ENCODE measurements at places on chromosomes 1 and 21.

GRCh38 chr1:91790392-91790791, 95.6 kb downstream of the TGFBR3 start:
- peaks cover 24% of the 10 kb centered on the region for H3K4me1 ChIP-seq
- H3K36me3 ChIP-seq: peaks cover 30% of the 10 kb centered on the region
- H3K27me3 ChIP-seq: peaks cover 5% of the 10 kb centered on the region
- H3K27ac ChIP-seq: no peak overlapping the region
- DNase-seq: no peak
- no peak overlapping the region for H3K4me3 ChIP-seq

- H3K4me3 ChIP-seq: no peak overlapping the region
- H3K27me3 ChIP-seq: no peaks in the 10 kb centered on the region
- H3K27ac ChIP-seq: no peak overlapping the region
- no peaks in the 10 kb centered on the region for H3K36me3 ChIP-seq
Observed at GRCh38 chr1:62090016-62090415, 104.6 kb upstream of the L1TD1 start.

DNA sequence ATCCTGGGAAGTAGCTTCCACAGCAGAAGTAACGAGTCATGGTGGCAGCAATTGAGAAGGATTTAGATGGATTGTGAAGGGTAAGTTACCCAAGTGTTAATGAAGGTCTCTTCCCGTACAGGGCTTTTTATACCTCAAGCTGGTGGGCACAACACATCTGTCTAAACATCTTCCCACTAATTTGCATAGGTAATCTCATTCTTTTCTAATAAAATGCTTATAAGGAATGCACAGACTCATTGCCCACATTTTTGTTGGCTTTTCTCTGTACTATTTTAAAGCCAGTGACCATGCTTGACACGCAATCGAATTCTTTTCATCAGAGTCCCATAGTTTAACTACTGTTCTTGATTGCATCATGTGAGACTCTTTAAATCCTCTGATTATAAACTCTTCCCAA, at the start of gene KRTAP7-1:
Gene KRTAP7-1, minus strand, starts transcription at position 101 of the 400 bp plus-strand sequence. Its CDS starts 61 bp downstream, at position 40.
- H3K36me3 ChIP-seq: no peaks in the 10 kb centered on the region
- DNase-seq: no peak
- no peaks in the 10 kb centered on the region for H3K27me3 ChIP-seq
- H3K27ac ChIP-seq: no peak within 1 kb of the TSS
- H3K4me3 ChIP-seq: no peak within 1 kb of the TSS

DNA sequence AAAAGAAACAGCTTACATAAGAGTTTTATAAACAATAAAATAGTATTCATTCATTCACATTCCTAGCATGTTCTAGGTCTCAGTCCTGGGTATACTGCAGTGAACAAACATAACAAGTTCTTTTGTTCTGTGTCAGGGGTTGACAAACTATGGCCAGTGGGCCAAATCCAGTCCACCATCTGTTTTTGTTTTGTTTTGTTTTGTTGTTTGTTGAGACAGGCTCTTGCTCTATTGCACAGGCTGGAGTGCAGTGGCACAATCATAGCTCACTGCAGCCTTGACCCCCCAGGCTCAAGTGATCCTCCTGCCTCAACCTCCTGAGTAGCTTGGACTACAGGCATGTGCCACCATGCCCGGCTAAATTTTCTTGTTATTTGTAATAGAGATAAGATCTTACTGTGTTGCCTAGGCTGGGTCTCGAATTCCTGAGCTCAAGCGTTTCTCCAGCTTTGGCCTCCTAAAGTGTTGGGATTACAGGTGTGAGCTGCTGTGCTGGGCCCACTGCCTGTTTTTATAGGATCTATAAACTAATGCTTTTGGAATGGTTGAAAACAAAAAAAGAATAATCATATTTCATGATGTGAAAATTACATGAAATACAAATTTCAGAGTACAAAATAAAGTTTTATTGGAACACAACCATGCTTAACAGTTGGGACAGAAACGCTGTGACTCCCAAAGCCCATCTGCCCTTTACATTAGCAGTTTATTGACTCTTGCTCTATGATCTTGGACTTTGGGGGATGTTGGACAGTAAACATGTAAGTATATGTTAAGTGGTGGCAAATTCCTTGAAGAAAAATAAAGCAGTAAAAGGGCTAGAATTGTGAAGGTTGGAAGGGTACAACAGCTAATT, 17.9 kb downstream of the CAPZA1 start:
- H3K27me3 ChIP-seq: no peaks in the 10 kb centered on the region
- no peak overlapping the region for H3K4me3 ChIP-seq
- DNase-seq: no peak
- peaks cover 7% of the 10 kb centered on the region for H3K4me1 ChIP-seq

GRCh38 chr1:180945151-180945550, 32.5 kb downstream of the KIAA1614 start:
- peaks cover 13% of the 10 kb centered on the region for H3K27me3 ChIP-seq
- H3K4me3 ChIP-seq: no peak overlapping the region
- no peak for DNase-seq
- H3K4me1 ChIP-seq: peaks cover 4% of the 10 kb centered on the region

GRCh38 chr21:42309753-42310213, 5.4 kb downstream of the TFF3 start:
- H3K4me3 ChIP-seq: no peak overlapping the region
- peaks cover 4% of the 10 kb centered on the region for H3K27me3 ChIP-seq
- peaks cover 12% of the 10 kb centered on the region for H3K4me1 ChIP-seq
- H3K27ac ChIP-seq: no peak overlapping the region
- no peaks in the 10 kb centered on the region for H3K36me3 ChIP-seq

GRCh38 chr21:41634211-41634694, 126.3 kb upstream of the TMPRSS2 start:
- H3K4me1 ChIP-seq: no peaks in the 10 kb centered on the region
- no peak overlapping the region for H3K4me3 ChIP-seq
- peaks cover 10% of the 10 kb centered on the region for H3K27me3 ChIP-seq
- peaks cover 10% of the 10 kb centered on the region for H3K36me3 ChIP-seq

DNA sequence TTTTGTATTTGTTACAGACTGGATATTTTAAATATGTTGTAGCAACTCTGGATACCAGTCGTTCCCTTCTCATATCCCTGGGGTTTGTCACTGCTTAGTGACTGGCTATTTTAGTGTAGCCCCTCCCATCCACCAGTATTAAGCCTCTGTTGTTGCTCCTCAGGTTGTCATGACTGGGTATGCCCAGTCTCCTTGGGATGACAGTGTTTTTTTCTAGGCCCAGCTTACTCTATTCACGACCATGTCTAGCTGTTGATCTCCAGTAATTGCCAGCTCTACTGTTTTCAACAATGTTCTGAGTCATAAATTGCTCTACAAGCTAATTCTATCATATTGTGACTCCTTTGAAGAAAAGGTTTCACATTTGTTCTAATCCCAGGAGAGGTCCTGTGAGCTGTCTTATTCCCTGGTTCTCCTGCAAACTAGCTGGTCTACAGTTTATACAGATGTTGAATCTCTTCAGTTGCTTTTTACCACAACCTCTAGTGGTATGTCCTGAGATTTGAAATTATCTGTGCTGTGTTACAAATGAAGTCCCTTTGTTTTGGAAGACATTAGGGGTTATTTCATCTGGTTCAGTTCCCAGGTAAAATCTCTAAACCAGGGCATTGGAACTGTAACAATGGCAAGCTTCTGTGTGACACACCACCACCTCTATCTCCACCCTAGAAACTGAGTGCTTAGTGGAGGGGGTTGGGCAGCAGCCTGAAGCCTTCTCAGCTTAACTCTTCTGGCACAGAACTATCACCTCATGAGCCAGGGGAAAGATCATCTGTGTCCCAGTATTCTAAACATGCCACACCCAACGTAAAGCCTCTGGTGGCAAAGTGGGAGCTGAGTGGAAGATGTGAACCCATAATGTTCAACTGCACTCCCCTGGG, 124.6 kb downstream of the TRIM33 start:
- H3K27ac ChIP-seq: no peak overlapping the region
- DNase-seq: no peak
- peaks cover 2% of the 10 kb centered on the region for H3K27me3 ChIP-seq
- peaks cover 16% of the 10 kb centered on the region for H3K36me3 ChIP-seq
- H3K4me1 ChIP-seq: no peaks in the 10 kb centered on the region

GRCh38 chr1:6280761-6281451, 20.0 kb upstream of the GPR153 start:
- H3K36me3 ChIP-seq: peaks cover 8% of the 10 kb centered on the region
- no peak overlapping the region for H3K4me3 ChIP-seq
- DNase-seq: peak; percentile 51
- H3K27ac ChIP-seq: no peak overlapping the region

- H3K27me3 ChIP-seq: no peaks in the 10 kb centered on the region
- no peak overlapping the region for H3K27ac ChIP-seq
- DNase-seq: no peak
- no peak overlapping the region for H3K4me3 ChIP-seq
Observed at GRCh38 chr21:44426663-44427191, 28.6 kb upstream of the LRRC3 start.

GRCh38 chr21:42147386-42148020, 71.4 kb upstream of the ABCG1 start:
- no peak overlapping the region for H3K4me3 ChIP-seq
- no peak for DNase-seq
- H3K27ac ChIP-seq: no peak overlapping the region

DNA sequence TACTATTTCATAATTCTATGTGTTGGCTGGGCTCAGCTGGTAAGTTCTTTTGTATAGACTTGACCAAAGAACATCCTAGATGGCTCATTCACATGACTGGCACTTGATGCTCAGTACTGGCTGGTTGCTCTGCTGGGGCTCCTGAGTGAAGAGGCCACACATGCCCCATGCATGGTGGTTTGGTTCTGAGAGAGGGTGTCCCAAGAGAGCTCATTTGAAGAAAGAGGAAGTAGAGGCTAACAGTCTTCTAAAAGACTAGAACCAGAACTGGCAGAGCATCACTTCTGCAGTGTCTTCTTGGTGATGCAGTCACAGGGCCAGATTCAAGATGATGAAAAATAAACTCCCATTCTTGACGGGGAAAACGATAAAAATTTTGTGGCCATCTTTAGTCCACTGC, 5.2 kb upstream of the BACH1 start:
- DNase-seq: no peak
- H3K4me1 ChIP-seq: no peaks in the 10 kb centered on the region
- no peak overlapping the region for H3K4me3 ChIP-seq
- no peaks in the 10 kb centered on the region for H3K36me3 ChIP-seq

- no peak for DNase-seq
- no peak overlapping the region for H3K27ac ChIP-seq
- H3K27me3 ChIP-seq: peaks cover 1% of the 10 kb centered on the region
- peaks cover 6% of the 10 kb centered on the region for H3K4me1 ChIP-seq
- H3K4me3 ChIP-seq: no peak overlapping the region
Observed at GRCh38 chr1:9164919-9165318, 36.0 kb upstream of the GPR157 start.

- no peaks in the 10 kb centered on the region for H3K27me3 ChIP-seq
- no peak overlapping the region for H3K27ac ChIP-seq
- DNase-seq: no peak
Observed at GRCh38 chr1:217019475-217019874, 296.2 kb upstream of the ESRRG start.

GRCh38 chr1:1594602-1595260, 5.2 kb downstream of the FNDC10 start:
- no peak for DNase-seq
- H3K27me3 ChIP-seq: peaks cover 14% of the 10 kb centered on the region

- H3K4me3 ChIP-seq: no peak overlapping the region
- peaks cover 49% of the 10 kb centered on the region for H3K4me1 ChIP-seq
- H3K27me3 ChIP-seq: peaks cover 12% of the 10 kb centered on the region
- no peak overlapping the region for H3K27ac ChIP-seq
- no peak for DNase-seq
Observed at GRCh38 chr1:203516184-203516583, 22.2 kb downstream of the OPTC start.

- no peak overlapping the region for H3K4me3 ChIP-seq
- H3K4me1 ChIP-seq: peaks cover 22% of the 10 kb centered on the region
- H3K27me3 ChIP-seq: peaks cover 11% of the 10 kb centered on the region
- H3K27ac ChIP-seq: no peak overlapping the region
- peaks cover 16% of the 10 kb centered on the region for H3K36me3 ChIP-seq
Observed at GRCh38 chr1:226953175-226953800, 13.2 kb downstream of the COQ8A start.

GRCh38 chr1:169003864-169004516, 102.5 kb upstream of the ATP1B1 start:
- no peak for DNase-seq
- H3K27ac ChIP-seq: no peak overlapping the region
- H3K4me1 ChIP-seq: no peaks in the 10 kb centered on the region
- no peak overlapping the region for H3K4me3 ChIP-seq
- no peaks in the 10 kb centered on the region for H3K36me3 ChIP-seq

GRCh38 chr21:43600642-43601402, 58.5 kb downstream of the HSF2BP start:
- H3K4me3 ChIP-seq: no peak overlapping the region
- no peak for DNase-seq
- H3K27me3 ChIP-seq: peaks cover 2% of the 10 kb centered on the region
- H3K27ac ChIP-seq: no peak overlapping the region

DNA sequence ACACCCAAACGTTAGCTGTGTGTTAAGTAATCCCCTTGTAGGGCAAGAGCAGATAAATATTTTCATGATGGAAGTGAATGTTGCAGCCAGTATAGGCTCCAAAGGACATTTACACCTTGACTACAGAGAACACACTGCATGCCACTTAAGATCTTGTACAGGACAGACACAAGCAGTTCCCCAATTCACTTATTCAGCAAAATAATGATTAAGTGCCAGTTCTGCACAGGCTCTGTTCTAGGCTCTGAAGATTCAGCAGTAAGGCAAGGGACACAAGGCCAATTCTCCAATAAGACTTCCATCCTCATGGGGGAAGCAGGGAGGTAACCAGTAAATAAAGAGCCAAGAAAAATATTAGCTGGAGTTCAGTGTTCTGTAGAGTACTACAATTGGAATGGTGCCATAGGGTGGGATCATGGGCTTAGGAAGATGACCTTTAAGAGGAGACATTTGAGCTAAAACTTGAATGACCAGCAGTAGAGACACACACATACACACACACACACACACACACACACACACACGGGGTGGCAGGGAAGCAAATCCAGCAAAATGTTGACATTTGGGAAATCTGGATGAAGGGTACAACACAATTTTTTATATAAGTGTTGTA, 199.9 kb upstream of the JUN start:
- no peak overlapping the region for H3K4me3 ChIP-seq
- H3K4me1 ChIP-seq: peaks cover 29% of the 10 kb centered on the region
- no peaks in the 10 kb centered on the region for H3K36me3 ChIP-seq
- no peaks in the 10 kb centered on the region for H3K27me3 ChIP-seq

GRCh38 chr1:184975208-184975870, 1.0 kb upstream of the NIBAN1 start:
- no peak overlapping the region for H3K27ac ChIP-seq
- DNase-seq: no peak
- peaks cover 5% of the 10 kb centered on the region for H3K36me3 ChIP-seq
- H3K4me3 ChIP-seq: peak overlapping the region; percentile 1

- peaks cover 33% of the 10 kb centered on the region for H3K4me1 ChIP-seq
- no peak overlapping the region for H3K27ac ChIP-seq
- no peak overlapping the region for H3K4me3 ChIP-seq
- peaks cover 3% of the 10 kb centered on the region for H3K27me3 ChIP-seq
Observed at GRCh38 chr21:42459546-42460215, 36.3 kb downstream of the RSPH1 start.

- no peak overlapping the region for H3K4me3 ChIP-seq
- peaks cover 7% of the 10 kb centered on the region for H3K27me3 ChIP-seq
- peaks cover 45% of the 10 kb centered on the region for H3K4me1 ChIP-seq
- no peak overlapping the region for H3K27ac ChIP-seq
Observed at GRCh38 chr1:93605026-93605568, 76.5 kb downstream of the BCAR3 start.

All from endothelial cell (in vitro differentiated cells).